ENCODE measurements at places on chromosomes 2 and 18. TPM values are rescaled to one million over a fixed set of nuclear protein-coding genes. Genes with fewer than 3 reads are reported as not detected.

- peak; percentile 62 for DNase-seq
Observed at GRCh38 chr2:81324046-81324445, 1019.5 kb upstream of the LRRTM1 start.

LYPD6B gene
- total RNA-seq: 2.0 TPM

- no peak for DNase-seq
Observed at GRCh38 chr2:7707723-7708122, 790.5 kb downstream of the RNF144A start.

DNA sequence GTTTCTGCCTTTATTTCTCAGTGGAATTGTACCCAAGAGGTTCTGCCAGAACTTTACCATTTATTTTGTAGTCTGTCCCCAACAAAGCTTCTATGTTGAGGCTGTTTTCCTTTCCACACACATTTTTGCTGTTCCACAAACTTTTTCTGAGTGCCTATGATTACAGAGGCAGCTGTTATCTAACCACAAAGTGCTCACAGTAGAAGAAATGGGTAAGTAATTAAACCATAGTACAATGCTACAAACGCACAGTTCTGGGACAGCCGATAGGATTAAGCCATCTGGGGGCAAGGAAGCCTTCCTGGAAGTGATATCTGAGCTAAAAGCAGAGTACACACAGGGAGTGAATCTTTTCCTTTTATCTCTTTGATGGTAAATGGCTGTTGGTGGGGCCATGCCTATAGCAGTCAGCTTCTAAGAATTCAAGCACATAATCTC is 3.9 kb upstream of the MGAT4A start:
- DNase-seq: no peak

GRCh38 chr2:8612734-8613179 is 69.1 kb upstream of the ID2 start:
- DNase-seq: no peak

DNA sequence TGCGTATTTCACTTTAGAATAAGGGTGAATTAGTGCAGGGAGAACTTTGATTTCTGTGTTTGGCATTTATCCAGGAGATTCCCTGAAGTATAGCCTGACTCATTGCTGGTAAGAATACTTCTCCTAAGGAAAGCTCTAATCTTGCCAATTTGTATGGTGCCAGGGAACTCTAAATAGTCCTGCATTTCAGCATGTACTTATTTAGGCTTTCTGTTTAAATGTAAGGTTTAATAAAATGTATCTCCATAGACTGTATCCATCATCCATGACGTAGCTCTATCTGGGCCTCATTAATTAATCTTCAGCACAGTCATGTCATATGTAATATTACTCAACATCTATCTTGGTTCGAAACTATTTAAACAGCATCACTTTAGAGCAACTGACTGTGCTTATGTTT is 127.7 kb downstream of the DOK6 start:
- no peak for DNase-seq

DNA sequence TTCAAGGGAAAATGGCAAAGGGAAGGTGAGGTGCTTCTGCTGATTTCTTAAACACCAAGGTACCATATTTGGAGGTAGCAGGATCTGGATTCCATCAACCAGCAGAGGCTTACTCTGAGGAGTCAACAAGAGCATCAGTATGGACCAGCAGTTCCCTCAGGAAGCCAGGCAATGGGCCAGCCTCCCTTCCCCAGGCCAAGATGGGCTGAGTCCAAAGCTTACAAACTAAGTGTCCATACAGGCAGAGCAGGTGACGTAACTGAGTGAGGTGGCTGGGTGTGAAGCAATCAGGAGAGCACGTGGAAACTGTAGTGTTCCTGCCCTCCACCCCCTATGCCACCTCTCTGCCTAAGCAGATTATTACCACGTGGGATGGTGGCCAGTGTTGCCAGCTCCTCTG is 134.2 kb upstream of the HNRNPA3 start:
- no peak for DNase-seq

- DNase-seq: peak; percentile 77
Observed at GRCh38 chr2:29293830-29294438, 178.7 kb downstream of the CLIP4 start.

TIGD1 gene
- 6.3 TPM for total RNA-seq

DNA sequence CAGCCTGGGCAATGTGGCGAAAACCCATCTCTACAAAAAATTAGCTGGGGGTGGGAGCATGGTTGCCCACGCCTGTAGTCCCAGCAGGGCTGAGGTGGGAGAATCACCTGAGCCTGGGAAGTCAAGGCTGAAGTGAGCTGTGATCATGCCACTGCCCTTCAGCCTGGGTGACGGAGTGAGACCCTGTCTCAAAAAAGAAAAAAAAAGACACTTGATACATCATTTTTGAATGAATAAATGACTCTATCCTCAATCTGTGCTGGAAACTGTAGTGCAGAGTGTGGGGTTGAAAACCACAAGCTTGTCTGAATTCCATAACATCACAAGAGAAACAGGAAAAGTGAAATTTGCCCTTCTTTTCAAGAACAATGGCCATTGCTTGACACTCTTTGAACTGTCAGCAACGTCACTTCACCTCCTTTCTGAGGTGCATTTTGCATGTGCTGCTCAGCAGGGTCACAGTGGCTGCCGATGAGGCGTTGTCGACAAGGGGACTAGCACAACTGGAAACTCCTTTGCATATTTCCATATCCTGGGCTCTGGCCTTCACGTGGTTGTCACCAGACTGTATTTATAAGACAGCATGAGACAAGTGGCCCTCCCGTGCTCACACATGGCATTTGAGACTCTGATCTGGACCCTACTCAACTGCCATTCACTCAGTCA is 54.2 kb downstream of the DDX1 start:
- no peak for DNase-seq

GRCh38 chr18:77208964-77209363 is 40.7 kb upstream of the GALR1 start:
- no peak for DNase-seq

DNA sequence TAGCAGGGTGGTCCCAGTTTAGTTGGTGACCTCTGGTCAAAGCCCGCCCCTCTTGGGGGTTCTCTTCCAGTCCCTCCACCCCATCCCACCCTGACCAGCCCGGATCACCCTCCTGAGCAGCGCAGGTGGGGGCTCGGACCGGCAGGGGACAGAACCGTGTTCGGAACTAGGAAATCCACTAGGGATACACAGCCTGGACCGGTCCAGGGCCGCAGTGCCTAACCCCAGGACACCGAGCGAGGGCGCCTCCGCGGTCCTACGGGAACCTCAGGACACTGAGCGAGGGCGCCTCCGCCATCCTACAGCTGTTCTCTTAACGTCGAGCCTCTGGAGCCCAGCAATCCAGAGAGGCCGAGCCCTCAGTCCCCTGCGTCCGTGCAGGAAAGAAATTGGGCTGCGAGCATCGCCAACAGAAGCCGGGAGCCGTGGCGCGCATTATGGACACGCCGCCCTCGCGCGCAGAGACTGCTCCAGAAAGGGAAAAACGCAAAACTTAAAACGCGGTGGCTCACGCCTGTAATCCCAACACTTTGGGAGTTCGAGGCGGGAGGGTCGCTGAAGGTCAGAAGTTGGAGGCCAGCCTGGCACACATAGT is 8.5 kb downstream of the RAX start:
- no peak for DNase-seq

- peak; percentile 87 for DNase-seq
Observed at GRCh38 chr2:200054681-200055468, 99.5 kb downstream of the MAIP1 start.

DNA sequence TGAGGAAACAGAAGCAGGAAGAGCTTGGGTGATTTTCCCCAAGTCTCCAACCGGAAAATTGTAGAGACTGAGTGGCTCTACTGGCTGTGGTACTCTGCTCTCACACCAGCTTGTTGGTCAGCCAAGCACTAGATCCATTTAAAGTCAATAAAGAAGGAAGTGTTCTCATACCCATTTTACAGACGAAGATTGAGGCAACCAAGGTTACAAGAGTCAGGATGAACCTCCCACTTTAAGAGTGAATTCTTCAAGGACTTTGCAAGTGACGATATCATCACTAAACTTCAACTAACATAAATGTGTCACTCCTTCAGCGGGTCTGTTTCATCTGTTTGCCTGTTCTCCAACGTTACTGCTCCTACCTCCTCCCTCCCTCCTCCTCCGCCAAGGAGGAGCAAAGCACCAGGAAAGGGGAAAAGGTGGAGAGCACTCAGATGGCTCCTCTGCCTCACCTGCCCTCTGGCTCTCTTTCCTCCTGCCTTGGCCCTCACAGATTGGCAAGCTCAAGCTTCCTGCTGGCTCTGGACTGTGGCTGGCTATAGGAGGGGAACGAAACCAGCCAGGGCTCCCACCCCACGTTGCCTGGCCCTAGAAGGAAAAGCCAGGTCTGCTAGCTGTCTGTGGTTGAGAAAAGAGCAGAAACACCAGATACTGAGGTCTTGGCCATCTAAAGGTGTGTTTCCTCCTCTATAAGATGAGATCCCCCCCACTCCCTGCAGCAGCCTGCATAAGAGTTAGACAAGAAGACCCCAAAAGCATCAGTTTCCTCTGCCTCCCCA is 3.6 kb upstream of the RAB11FIP5 start:
- DNase-seq: no peak

- no peak for DNase-seq
Observed at GRCh38 chr2:6896930-6897759, 19.6 kb downstream of the RSAD2 start.

DNA sequence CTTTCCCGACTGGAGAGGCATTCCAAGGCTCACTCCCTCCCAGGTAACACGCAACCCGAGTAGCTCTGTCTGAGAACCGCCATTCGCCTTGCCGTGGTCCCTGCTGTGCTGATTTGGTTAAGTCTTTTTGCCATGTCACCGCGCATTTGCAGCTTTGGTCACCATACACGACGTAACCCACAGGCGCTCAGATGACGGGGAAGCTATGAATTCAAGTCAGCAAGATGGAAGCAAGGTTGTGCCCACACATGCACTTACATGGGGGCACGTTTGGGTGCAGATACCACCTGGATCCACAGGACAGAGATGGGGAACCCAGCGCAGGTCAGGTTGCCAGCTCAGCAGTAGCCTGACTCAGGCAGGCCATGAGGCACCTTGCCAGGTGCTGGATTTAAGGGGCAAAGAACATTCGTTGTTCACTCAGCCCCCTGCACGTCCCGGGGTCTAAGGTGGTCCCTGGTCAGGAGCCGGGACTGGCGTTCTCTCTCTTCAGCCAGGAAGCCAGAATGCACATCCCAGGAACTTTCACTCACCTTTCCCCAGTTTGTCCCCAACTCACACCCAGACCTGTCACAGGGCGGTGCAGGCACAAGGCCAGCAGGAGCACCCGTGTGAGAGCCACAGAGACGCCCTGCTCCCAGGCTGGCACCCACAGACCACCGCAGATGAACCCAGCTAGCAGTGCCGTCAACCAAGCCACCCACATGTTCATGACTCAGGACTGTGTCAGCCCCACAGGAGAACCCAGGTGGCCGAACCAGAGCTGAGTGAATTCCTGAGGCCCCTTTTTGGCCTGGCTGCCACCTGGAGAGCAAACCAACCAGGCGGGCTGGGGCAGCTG is 19.9 kb downstream of the SNED1 start:
- peak; percentile 23 for DNase-seq

NEU2 gene
- not detected for total RNA-seq

GRCh38 chr2:52695731-52696130 is 1071.9 kb upstream of the CHAC2 start:
- no peak for DNase-seq

- DNase-seq: no peak
Observed at GRCh38 chr18:31050635-31051034, 8.1 kb upstream of the DSC3 start.

DNA sequence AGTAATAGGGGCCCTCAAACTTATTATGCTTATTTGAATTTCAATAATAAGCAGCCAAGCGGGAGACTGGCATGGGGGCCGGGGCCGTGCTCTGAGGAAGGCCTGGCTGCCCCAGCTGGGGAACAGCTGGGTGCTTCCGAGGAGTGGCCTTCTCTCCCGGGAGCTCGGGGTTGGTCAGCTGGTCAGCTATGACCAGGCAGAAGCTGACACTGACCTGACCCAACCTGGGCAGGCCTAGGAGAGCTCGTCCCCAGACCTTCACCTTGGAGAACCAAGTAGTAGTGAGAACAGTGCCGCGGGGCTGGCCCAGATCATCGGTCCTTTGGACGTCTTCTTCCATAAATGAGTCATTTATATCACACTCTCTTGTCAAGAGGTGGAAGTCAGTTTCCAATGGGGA is 36.1 kb downstream of the RRM2 start:
- DNase-seq: no peak
